ENCODE measurements at places on chromosomes 16 and 17. TPM values are rescaled to one million over a fixed set of nuclear protein-coding genes. Genes with fewer than 3 reads are reported as not detected.

GRCh38 chr17:8710813-8711212, 33.8 kb downstream of the CCDC42 start:
- no peak for DNase-seq

GRCh38 chr17:5282642-5283217, 646 bp downstream of the RABEP1 start:
- peak; percentile 1 for DNase-seq

- DNase-seq: no peak
These were observed 70.5 kb downstream of the NDEL1 start for GRCh38 chr17:8506145-8506544.

DNA sequence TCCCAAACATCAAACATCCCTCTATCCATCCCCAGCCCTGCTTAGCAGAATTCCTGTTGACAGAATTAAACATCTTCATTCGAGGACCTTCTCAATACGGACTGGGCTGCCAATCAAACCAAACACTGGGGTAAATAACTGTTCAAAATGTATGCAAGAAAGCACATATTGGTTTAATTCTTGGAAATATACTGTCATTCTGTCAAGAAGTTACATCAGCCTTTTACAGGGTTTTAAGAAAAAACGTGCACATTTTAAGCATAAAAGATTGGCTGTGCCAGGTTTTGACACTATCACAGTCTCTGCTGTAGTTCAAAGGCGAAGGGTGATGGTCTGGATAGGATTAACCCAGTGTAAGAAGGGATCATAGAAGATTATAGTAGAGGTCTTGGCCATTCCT, 25.1 kb upstream of the CCNF start:
- DNase-seq: no peak

DNA sequence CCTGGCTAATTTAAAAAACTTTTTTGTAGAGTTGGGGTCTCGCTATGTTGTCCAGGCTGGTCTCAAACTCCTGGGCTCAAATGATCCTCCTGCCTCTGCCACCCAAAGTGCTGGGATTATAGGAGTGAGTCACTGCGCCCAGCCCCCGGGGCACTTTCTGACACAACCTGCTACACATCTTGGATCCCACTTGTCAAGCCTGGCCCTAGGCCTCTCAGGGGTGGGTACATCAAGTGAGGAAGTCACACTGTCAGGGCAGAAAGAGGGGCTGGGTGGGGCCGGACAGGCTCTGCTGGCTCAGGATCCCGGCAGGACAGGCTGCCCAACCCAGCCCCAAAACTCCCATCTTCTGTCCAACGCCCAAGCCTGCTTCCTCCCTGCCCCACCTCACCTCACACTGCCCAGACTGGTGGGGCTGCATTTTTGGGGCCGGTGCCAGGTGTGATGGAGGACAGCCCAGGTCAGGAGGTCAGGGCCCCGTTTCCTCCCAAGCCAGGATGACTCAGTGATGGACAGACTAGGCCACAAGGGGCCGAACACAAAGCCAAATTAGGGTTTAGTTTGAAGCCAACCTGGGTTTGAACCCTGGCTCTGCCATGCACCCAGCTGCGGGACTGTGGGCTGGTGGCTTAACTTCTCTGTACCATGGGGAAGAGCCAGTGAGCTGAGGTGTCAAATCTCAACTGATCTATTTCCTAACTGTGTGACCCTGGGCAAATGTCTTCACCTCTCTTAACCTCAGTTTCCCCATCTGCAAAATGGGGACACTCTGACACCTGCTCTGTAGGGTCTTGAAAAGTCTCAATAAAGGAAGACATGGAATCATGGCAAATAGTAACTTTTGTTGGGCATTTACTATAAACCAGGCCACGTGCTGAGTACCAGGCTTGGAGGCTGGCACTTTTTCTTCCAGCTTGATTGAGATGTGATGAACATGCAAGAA, 8.9 kb upstream of the PPL start:
- DNase-seq: no peak

- peak; percentile 56 for DNase-seq
These were observed 17.7 kb downstream of the PSMD11 start for GRCh38 chr17:32461853-32462617.

GRCh38 chr17:66348584-66349165, 46.3 kb downstream of the PRKCA start:
- no peak for DNase-seq

GRCh38 chr17:65071861-65072260, 15.3 kb upstream of the GNA13 start:
- no peak for DNase-seq

DNA sequence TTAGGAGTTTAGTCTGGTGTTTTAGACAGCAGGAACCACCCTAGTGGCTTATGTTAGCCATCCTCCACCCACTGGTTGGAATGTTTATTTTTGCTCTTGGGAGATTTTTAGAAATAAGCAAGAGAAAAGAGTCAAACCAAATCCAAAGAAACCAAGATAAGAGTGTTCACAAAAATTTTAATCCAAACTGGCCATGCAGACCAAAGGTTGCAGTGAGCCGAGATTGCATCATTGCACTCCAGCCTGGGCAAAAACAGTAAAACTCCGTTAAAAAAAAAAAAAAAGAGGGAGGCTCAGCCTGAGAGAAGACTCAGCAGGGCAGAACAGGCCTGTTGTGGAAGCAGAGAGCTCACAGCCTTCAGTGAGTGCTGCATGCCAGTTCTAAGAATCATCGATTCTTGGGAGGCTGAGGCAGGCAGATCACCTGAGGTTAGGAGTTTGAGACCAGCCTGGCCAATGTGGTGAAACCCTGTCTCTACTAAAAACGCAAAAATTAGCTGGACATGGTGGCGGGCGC, 12.2 kb upstream of the C16orf54 start:
- DNase-seq: no peak

- no peak for DNase-seq
These were observed 15.0 kb downstream of the ZDHHC7 start for GRCh38 chr16:84996365-84996764.

- DNase-seq: no peak
These were observed 32.9 kb downstream of the SLC7A5 start for GRCh38 chr16:87836346-87836843.

DNA sequence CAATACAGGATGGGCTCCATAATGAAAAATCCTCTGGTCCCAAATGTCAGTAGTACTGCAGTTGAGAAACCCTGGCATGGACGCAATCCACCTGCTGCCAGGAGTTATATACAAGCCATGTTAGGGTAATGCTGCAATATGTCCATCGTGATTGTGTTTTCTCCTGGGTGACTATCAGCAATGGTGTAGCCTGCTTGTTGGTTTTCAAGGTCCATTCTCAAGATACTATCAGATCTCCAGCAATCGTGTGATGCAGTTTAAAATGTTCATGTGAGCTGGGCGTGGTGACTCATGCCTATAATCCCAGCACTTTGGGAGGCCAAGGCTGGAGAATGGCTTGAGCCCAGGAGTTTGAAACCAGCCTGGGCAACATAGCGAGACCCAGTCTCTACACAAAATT, 24.0 kb downstream of the ABCC1 start:
- DNase-seq: no peak

- no peak for DNase-seq
These were observed 27.7 kb downstream of the USP7 start for GRCh38 chr16:8935989-8936388.

- no peak for DNase-seq
These were observed 107.6 kb downstream of the RBFOX3 start for GRCh38 chr17:79503126-79503839.

DNA sequence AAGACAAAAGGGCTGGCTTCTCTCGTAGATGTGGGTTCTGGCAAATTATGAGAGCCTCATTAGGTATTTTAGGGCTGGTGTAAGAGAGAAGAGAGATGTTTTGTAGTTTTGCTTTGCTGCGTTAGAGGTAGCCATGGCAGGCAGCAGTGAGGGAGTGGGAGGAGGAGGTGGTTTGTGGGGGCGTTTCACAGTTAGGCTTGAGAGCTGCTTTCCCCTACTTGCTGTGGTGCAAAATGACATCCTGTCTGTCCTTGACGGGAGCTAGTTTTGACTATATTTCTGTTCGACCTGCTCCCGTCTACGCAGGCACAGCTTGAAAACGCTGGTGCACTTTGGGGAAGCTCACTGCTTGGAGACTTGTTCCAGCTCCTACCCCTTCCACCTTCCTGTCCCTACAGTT, 75.5 kb downstream of the SLC5A11 start:
- no peak for DNase-seq

GRCh38 chr16:85526185-85526974, 86.7 kb upstream of the GSE1 start:
- no peak for DNase-seq

DNA sequence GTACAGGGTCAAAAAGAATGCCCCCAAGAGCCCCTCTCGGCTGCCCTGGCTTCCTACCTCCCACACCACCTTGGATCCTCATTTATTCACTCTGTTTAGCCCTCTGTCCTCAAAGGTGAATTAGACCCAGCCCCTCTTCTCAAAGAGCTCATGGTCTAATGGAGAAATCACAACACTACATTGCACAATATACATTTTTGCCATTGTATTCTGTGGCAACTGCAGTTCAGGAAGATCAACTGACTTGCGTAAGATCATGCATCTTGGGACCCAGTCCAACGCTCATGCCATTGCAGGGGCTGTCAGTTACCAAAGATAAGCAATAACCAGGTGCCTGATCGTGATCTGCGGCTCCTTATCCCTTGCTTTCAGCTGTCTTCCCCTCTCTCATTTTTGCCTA, 1.4 kb downstream of the KRT38 start:
- DNase-seq: no peak

- DNase-seq: no peak
These were observed 9.5 kb upstream of the ITGA2B start for GRCh38 chr17:44398692-44399691.

- no peak for DNase-seq
These were observed 8.5 kb downstream of the KRT37 start for GRCh38 chr17:41415833-41416335.

GRCh38 chr16:86514481-86515376, 4.4 kb downstream of the FOXF1 start:
- DNase-seq: no peak

GRCh38 chr17:59149051-59149450, 5.9 kb downstream of the SKA2 start:
- DNase-seq: no peak

DNA sequence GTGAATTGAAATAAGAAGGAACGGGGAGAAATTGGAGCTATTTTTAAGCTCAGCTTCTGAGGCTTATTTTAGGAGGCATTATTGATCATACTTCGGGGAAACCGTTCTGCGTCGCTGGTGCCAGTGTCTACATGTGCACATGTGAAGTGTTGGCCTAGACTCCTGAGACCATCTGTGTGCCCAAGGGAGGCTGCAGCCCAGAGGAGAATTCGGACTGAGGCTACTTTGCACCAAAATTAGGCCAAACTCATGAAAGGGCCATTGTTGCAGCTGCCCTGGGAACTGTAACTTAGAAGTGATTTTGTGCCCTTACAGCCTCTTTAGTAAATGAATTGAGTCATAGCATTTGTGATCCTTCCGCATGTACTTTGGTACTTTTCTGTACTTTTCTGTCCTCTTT, 102.0 kb upstream of the NOL11 start:
- no peak for DNase-seq

DNA sequence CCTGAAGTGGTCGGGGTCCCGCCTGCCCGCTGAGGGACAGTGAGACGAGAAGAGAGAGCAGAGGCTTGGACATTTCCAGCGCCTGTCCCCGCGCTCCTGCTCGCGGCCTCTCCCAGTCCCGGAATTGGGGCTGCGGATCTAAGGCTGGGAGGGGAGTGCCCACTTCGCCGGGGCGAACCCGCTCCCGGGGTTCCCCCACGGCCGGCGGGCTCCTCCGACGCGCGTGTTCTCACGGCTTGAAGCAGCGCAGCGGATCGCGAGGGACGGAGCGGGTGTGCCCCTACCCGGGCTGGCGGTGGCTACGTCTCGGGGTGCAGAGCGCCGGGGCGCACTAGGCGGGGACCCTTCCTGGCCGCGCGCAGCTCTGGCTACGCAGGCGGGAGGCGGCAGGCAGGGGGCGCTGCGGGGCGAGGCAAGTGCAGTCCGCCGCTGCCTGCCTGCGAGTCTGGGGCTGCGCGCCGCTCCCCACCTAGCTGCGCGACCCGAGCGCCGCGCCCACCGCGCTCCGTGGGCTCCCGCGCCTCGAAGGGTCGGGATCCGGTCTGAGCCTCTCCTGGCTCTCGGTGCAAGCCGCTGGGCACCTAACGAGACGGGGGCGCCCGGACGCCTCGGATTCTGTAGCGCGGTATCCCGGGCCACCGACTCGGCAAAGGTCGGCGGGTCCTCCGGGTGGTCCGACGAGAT, 1.2 kb downstream of the NGFR start:
- DNase-seq: peak; percentile 83

- no peak for DNase-seq
These were observed 79.0 kb upstream of the CDH11 start for GRCh38 chr16:65200857-65201256.

DNA sequence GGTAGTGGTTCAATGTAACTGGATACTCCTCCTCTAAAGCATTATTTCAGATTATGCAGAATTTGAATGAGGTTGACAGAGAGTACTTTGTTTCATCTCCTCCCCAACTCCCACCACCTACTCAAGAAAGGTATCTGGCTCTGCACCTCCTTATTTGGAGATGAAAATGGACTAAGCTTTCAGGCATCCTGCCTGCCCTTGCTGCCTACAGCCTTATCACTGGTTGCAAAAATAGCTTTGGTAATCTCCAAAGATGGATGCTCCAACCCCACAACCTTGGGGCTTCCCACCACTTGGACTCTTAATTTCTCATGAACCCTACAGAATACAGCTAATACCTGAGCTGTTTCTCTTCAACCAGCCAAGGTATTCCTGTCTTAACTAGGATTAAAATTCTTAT, 45.3 kb upstream of the CORO6 start:
- DNase-seq: no peak

- no peak for DNase-seq
These were observed 1.0 kb downstream of the SSTR2 start for GRCh38 chr17:73165616-73166404.

DNA sequence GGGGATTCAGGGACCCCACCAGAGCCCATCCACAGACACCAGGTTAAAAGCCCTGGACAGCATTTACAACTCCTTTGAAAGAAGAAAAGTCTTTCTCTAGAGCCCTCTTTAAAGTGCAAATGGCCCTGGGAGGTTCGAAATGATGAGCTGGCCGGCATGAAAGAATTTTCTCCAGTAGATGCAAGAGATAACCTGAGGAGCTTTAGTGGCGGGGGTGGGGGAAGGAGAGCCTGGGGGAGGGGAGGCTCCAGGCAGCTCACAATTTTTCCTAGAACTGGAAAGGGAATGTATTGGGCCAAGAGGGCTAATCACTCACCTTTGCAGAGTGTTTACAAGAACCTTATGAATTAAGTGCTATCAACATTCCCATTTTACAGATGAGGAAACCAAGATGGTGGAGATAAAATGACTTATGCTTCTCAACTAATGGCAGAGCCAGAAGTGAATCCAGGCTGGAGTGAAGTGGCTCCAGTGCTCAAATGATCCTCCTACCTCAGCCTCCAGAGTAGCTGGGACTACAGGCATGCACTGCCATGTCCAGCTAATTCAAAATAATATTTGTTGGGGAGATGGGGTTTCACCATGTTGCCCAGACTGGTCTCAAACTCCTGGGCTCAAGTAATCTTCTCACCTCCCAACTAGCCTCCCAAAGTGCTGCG, 4.2 kb upstream of the CDH1 start:
- no peak for DNase-seq

Gene EPN3
- total RNA-seq: not detected

Gene TM4SF5
- total RNA-seq: not detected

Gene PRDM7
- not detected for total RNA-seq

Gene CACNA1H
- total RNA-seq: 0.31 TPM

Gene TMEM114
- total RNA-seq: not detected

Gene TAF15
- 274 TPM for total RNA-seq

Gene PDE6G
- total RNA-seq: 2.2 TPM
